ENCODE measurements at places on chromosomes 1 and 21. TPM values are rescaled to one million over a fixed set of nuclear protein-coding genes. Genes with fewer than 3 reads are reported as not detected.
A peak's percentile ranks its signal among the peaks of the same experiment; 100 is the strongest.

- H3K4me3 ChIP-seq, result no peak overlapping the region
- no peaks in the 10 kb centered on the region for H3K27me3 ChIP-seq
- DNase-seq, result peak; percentile 6
- H3K36me3 ChIP-seq, result no peaks in the 10 kb centered on the region
- no peaks in the 10 kb centered on the region for H3K4me1 ChIP-seq
Measured at GRCh38 chr1:48093696-48094528, 96.7 kb upstream of the TRABD2B start.

- no peak overlapping the region for H3K27ac ChIP-seq
- H3K36me3 ChIP-seq, result no peaks in the 10 kb centered on the region
- no peak overlapping the region for H3K4me3 ChIP-seq
- no peaks in the 10 kb centered on the region for H3K27me3 ChIP-seq
- no peak for DNase-seq
Measured at GRCh38 chr1:51559501-51559900, 40.4 kb upstream of the EPS15 start.

Gene OR2T2
- total RNA-seq, result not detected

DNA sequence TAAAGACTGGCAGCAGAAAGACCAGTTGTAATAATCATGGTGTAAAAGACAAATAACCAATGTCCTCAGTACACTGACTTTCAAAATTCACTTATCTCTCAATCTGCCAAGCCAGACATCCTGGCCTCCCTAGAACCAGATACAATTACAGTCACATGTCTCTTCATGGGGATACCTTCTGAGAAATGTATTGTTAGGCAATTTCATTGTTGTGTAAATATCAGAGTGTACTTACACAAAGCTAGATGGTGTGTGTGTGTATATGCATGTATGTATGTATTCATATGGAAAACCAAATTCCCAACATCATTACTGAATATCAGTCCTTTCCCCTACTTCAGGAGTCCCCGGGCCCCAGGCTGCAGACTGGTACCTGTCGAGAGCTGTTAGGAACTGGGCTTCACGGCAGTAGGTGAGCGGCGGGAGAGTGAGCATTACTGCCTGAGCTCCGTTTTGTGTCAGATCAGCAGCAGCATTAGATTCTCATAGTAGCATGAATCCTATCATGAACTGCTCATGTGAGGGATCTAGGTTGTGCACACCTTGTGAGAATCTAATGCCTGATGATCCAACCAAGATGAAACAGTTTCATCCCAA is 65.3 kb upstream of the ZNF326 start:
- H3K4me1 ChIP-seq, result no peaks in the 10 kb centered on the region
- no peaks in the 10 kb centered on the region for H3K36me3 ChIP-seq
- no peak for DNase-seq
- H3K27me3 ChIP-seq, result no peaks in the 10 kb centered on the region
- no peak overlapping the region for H3K27ac ChIP-seq
- H3K4me3 ChIP-seq, result no peak overlapping the region

GRCh38 chr1:51324251-51325010 is 5.9 kb downstream of the TTC39A start:
- H3K27me3 ChIP-seq, result no peaks in the 10 kb centered on the region
- no peak overlapping the region for H3K4me3 ChIP-seq
- H3K27ac ChIP-seq, result no peak overlapping the region
- peaks cover 11% of the 10 kb centered on the region for H3K4me1 ChIP-seq
- H3K36me3 ChIP-seq, result no peaks in the 10 kb centered on the region

GRCh38 chr1:222790520-222790919 is 24.3 kb upstream of the DISP1 start:
- DNase-seq, result no peak
- H3K4me1 ChIP-seq, result no peaks in the 10 kb centered on the region
- H3K36me3 ChIP-seq, result no peaks in the 10 kb centered on the region

- H3K27ac ChIP-seq, result no peak overlapping the region
- no peak overlapping the region for H3K4me3 ChIP-seq
- DNase-seq, result peak; percentile 59
- no peaks in the 10 kb centered on the region for H3K4me1 ChIP-seq
Measured at GRCh38 chr1:220151454-220151853, 57.5 kb downstream of the IARS2 start.

DNA sequence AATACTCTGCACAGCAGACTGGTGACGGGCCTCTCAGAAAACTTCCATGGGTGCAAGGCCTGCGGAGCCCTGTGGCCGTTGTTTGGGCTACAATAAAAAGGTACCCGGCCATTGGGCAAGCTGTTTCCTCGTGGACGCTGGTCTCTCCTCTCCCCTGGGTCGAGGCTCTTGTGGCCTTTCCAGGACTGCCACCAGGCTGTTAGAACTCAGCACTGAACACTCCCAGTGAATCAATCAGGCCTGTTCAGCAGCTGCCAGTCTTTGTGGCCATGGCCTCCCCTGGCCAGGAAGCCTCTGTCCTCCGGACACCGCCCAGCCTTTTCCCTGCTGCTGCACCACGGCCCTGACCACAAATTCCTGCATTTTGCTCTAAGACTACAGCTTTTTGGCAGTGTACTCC is 33.0 kb upstream of the ACTRT2 start:
- H3K27ac ChIP-seq, result no peak overlapping the region
- DNase-seq, result no peak

DNA sequence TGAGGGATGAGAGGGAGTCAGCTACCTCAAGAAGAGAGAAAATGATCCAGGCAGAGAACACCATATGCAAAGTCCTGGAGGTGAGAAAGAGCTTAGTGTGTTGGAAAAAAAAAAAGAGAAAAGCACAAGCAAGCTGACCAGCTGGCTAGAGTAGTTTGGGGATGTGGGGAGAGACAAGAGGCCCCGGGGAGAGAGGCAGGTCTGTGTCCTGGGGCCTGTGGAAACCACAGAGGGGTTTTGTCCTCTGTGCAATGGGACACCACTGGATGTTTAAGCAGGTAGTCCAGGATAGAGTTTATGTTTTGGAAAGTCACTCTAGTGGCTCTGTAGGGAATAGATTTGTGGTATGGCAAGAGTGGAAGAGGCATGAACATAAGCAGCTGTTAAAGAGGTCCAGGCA is 14.4 kb upstream of the CHI3L1 start:
- no peaks in the 10 kb centered on the region for H3K36me3 ChIP-seq
- H3K27ac ChIP-seq, result no peak overlapping the region
- no peak overlapping the region for H3K4me3 ChIP-seq
- no peak for DNase-seq
- no peaks in the 10 kb centered on the region for H3K27me3 ChIP-seq

- H3K27ac ChIP-seq, result no peak overlapping the region
- no peaks in the 10 kb centered on the region for H3K36me3 ChIP-seq
- no peak overlapping the region for H3K4me3 ChIP-seq
- H3K27me3 ChIP-seq, result no peaks in the 10 kb centered on the region
- H3K4me1 ChIP-seq, result peaks cover 3% of the 10 kb centered on the region
Measured at GRCh38 chr1:186214791-186215190, 160.3 kb downstream of the TPR start.

Gene FAM151A
- not detected for total RNA-seq

Gene FCRL6
- total RNA-seq, result not detected

Gene MYBPH
- total RNA-seq, result not detected

GRCh38 chr1:30890502-30891226 is 17.9 kb downstream of the SDC3 start:
- no peak overlapping the region for H3K27ac ChIP-seq
- no peaks in the 10 kb centered on the region for H3K36me3 ChIP-seq
- no peaks in the 10 kb centered on the region for H3K27me3 ChIP-seq
- no peak overlapping the region for H3K4me3 ChIP-seq
- H3K4me1 ChIP-seq, result peaks cover 31% of the 10 kb centered on the region

Gene GPR25
- not detected for total RNA-seq

Gene ANKRD65
- not detected for total RNA-seq

DNA sequence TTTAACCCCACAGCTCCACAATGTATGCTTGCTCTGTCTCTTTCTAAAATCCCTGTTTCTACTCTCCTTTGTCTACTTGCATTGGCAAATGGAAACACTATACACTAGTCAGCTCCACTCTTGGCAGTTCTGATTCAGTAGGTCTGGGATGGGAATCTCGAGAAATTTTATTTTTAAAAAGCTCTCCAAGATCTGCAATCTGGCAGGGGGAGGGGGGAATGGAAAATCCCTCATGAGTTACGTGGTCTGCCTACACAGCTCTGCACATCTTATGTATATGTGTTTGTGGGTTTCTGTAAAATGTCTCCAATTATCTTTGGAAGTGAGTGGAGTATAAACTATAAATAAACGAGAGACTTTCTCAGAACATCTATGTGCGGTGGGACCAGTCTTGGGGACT is 9.9 kb upstream of the GALNT2 start:
- H3K27ac ChIP-seq, result no peak overlapping the region
- DNase-seq, result no peak
- no peak overlapping the region for H3K4me3 ChIP-seq
- no peaks in the 10 kb centered on the region for H3K27me3 ChIP-seq
- H3K4me1 ChIP-seq, result no peaks in the 10 kb centered on the region
- H3K36me3 ChIP-seq, result no peaks in the 10 kb centered on the region

Gene HCRTR1
- total RNA-seq, result not detected

Data from astrocyte (in vitro differentiated cells and primary cell).